ENCODE measurements at places on chromosomes 11 and 22.

DNA sequence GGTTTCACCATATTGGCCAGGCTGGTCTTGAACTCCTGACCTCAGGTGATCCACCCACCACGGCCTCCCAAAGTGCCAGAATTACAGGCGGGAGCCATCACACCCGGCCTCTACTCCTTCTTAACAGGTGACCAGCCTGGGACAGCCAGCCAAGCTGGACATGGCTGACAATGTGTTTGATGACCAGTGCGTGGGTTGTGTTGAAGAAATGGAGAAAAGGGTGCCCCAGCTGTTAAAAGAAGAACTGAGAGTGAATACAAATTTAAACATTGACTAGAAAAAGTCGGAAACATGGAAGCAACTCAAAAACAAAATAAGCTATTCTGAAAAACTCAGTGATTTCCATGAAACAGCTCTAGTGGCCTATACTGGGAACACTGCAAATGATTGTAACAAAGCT lies 86.5 kb upstream of the CLPB start:
- DNase-seq = no peak

GRCh38 chr11:127678631-127679030 lies 678.1 kb upstream of the KIRREL3 start:
- DNase-seq = no peak

DNA sequence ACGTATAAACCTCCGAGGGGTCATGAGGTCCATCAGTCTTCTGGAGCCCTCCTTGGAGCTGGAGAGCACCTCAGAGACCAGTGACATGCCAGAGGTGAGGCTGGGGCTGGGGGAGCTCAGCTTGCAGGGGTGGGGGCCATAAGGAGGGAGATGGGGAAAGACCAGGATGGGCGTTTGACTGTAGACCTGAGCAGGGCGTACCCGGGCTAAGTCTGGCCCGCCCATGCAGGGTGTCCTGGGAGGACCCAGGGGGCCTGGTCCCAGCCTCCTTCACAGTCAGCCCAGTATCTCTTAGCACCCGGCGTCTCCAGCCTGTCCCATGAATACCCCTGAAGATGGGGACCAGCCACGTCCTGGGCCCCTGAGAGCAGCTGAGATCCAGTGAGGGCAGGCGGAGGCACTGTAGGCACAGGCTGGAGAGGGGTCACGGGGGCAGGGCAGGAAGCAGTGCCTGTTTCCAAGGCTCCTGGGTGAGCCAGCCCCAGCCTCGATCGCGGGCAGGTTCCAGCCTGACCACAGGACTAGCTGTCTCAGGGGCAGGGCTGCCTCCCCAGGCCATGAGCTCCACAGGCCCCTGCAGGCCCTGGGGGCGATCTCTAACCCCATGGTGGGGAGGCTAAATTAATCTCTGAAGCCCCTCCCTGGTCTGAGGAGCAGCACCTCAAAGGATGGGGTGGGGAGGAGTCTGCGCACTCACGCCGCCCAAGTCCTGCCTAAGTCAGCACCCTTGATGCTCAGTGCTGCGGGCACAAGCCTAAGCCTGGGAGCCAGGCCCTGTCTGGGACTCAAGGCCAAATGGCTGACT lies 7.1 kb downstream of the SSH3 start:
- peak; percentile 54 for DNase-seq

- no peak for DNase-seq
These were observed 576.9 kb upstream of the ANO5 start for GRCh38 chr11:21615955-21616371.

GRCh38 chr11:134486704-134487103 lies 74.7 kb upstream of the B3GAT1 start:
- DNase-seq = no peak

GRCh38 chr11:35511666-35512065 lies 13.8 kb downstream of the PAMR1 start:
- no peak for DNase-seq

Data from activated naive CD4-positive, alpha-beta T cell treated with anti-CD3 and anti-CD28 coated beads, Interleukin-2, amount 50 U/mL, for 72 hours (primary cell).